Stimulated activated CD8-positive, alpha-beta memory T cell treated with anti-CD3 and anti-CD28 coated beads, Interleukin-7, amount 100 ng/mL, for 4 hours (primary cell): ENCODE measurements at places on chromosomes 3 and 15.

- no peak for DNase-seq
Observed at GRCh38 chr3:185739264-185739701, 85.6 kb downstream of the IGF2BP2 start.

- no peak for DNase-seq
Observed at GRCh38 chr15:37792351-37792750, 142.1 kb upstream of the TMCO5A start.

GRCh38 chr3:164024786-164025185, 1053.5 kb downstream of the SI start:
- DNase-seq: no peak

GRCh38 chr3:80215191-80215590, 447.4 kb upstream of the ROBO1 start:
- no peak for DNase-seq

DNA sequence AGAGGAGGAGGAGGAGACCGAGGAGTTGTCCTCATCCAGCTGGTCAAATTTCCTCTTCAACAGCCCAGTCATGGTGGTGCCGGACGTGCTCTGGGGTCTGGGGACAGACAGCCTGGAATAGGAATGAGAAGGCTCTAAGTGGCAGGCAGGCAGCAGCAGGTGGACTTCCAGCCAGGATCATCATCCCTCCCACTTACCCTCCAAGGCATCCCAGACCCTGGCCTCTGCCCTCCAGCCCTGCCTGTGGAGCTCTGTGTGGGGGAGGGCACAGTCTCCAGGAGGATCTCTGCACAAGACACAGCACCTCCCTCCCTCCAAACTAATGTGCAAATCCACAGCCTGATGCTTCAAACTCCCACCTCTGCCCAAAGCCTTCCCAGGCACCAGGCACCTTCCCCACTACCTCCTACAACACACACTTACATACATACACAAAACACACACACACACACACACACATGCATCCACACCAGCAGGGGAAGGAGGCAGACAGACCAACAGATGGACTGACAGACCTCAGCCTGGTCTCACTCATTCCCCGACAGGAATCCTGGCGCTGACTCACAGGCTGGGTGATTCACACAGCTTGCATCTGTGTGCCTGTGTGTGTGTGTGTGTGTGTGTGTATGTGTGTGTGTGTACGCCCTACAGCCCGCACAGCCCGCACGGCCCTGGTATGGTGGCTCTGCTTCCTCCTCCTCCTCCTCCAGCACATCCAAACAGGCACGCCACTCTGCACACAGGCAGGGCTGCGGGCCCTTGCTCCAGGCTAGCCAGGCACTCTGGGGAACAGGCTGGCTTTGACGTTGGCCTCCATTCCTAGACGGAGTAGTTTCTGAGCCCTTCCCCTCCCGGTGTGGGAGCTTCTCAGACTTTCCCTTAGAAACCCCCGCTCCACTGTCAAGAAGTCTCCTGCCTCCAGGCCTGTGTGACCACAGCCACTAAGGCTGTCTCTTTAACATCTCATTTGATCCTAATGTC, 6.5 kb downstream of the CSRNP1 start:
- DNase-seq: peak; percentile 69

GRCh38 chr3:57227204-57227929, at the start of gene APPL1:
Gene APPL1, plus strand, starts transcription at chr3:57227729. Its CDS starts 155 bp downstream, at chr3:57227884.
- peak; percentile 57 for DNase-seq

- DNase-seq: no peak
Observed at GRCh38 chr3:149717391-149718056, 34.8 kb downstream of the COMMD2 start.

DNA sequence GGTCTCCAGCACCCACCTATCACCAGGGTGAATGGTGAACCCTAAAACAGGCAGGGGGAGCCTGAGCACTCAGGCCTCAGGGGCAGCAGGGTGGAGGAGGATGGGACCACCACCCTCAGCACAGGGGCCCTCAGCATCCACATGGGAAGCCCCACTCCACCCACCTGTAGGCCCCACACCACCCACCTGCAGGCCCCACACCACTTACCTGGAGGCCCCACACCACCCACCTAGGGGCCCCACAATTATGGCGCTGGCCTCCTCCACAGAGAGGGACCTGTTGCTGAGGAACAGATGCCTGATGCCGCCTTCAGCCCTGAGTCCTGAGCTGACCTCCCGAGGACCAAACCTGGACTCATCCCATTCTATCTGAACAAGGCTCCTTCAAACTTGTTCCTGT, 46.7 kb downstream of the HMCES start:
- DNase-seq: no peak

GRCh38 chr15:84006421-84006820, 229.2 kb upstream of the GOLGA6L4 start:
- DNase-seq: no peak

DNA sequence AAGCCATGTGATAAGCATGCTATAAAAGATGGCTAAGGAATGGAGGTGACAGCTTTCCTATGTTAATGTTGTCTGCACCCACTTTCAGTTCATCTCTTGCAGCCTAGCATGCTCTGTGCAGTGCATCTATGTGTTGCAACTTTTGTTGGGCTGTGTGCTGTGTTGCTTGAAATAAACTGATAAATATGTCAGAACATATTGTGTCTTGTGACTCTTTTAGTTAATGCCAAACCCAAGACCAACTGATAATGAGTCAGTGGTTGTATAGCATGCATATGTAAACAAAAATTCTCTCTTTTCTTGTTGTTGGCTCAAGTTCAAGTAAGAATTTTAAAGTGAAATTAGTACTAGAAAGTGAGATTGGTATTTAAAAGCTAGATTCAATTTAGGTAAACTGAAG, 37.0 kb upstream of the SCN10A start:
- no peak for DNase-seq

DNA sequence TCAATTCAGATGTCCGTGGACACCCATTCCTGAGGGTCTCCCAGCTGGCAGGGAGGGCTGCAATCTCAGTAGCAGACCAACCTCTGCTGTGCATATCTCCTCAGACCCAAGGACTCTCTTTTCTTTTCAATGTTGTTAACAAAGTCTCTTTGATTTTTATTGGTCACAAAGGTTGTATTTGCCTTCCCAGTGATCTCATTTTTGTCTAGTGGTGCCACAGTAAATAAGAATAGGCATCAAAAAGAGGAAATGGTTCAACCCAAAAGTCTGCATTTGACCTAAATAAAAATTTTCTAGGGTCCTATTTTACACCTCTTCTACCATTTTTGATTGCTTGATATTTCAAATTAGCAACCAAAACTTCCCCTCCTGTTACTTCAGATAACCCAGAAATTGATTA, 225.9 kb downstream of the CDIN1 start:
- no peak for DNase-seq
